Stimulated activated CD4-positive, alpha-beta T cell treated with anti-CD3 and anti-CD28 coated beads, Interleukin-12 subunit alpha, Interleukin-12 subunit beta, amount 100 ng/mL, for 4 hours (primary cell): ENCODE measurements at places on chromosomes 1 and 21.

GRCh38 chr1:20366056-20366462 is 75.4 kb downstream of the VWA5B1 start:
- no peak for DNase-seq

DNA sequence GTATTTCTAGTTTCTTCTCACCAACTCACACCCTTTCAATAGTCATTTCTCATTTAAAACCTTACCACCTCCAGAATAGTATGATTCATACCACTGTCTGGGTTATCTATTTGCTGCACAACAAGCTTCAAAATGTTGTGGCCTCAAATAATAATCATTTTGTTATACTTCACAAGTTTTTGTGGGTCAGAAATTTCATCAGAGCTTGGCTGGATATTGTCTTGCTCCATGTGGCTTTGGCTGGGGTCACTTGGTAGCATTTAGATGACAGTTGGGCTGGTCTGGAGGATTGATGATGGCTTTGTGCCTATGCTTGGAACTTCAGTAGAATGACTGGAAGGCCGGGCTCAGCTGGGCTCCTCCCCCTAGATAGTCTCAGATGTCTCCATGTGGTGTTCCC is 66.0 kb downstream of the TGFB2 start:
- no peak for DNase-seq

DNA sequence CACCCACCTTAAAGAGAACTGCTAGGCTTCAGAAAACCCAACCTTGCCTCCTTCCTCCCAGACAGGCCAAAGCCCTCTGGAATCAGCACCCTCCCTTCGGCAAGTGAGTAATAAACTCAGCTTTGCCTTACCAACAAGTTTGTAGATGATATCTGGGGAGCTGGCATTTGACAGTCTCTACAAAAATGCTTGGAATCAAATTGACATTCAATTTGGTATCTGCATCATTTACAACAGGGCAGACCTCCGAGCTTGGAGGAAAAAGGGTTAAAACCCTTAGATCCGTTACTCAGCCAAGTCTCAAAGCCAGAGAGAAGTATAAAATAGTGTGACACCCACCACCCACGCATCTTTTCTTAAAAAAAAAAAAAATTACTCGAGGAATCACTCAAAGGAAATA is 149.3 kb upstream of the EDN2 start:
- DNase-seq: no peak

DNA sequence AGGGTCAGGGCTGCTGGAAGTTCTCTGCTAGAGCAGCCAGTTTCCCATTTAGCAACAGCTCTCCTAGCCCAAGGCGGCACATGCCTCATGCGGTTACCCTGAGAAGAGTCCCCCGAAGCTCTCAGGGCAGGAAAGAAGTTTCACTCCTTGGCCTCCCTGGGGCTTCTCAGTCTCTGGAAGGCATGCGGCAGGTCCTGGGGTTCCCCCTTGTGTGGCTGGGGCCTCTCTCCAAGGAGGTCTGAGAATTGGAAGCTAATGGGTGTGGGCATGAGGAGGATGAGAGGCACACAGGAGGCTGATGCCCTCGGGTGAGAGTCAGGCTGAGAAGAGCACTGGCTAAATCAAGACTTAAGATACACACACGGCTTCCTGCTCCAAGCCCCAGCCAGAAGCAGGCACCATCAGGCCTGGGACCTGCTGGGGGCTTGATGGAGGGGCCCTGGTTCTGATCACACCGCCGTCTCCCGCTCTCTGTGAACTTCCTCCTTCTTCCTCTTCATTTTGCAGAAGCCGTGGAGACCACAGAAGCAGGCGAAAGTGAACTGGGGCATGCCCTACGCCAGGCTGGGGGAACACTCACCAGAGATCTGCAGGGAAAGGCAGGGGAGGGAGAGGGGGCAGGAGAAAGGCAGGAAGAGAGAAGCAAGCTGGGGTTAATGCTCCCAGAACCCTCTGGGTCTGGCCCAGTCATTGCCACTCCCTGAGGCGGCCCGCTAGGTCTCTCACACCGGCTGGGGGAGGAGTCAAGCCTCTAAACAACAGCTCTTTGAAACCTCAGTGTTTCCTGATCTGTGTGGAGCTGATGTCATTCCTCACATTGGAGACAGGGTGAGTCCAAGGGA is 15.1 kb downstream of the BLACAT1 start:
- DNase-seq: peak; percentile 55

DNA sequence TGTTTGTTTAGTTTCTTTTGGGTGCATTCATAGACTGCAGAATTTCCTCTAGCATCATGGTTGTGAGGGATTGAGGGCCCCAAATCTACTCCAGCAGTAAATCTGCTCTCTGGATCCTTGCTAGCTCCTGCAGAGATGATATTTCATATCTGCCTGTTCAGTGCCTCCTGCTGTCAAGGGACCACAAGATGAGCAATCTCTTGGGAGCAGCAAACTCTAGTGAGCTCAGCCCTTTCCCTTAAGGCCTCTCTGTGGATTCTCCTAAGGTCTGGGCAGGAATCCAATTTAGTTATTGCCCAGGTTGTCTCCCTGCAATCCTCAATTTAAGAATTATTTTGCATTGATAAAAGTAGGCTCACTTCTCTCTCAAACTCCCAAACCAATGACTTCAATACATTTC is 76.9 kb downstream of the RGS18 start:
- no peak for DNase-seq

GRCh38 chr1:206445116-206445515 is 25.2 kb upstream of the IKBKE start:
- DNase-seq: no peak

- DNase-seq: no peak
Observed at GRCh38 chr1:113242481-113242880, 147.8 kb upstream of the MAGI3 start.

DNA sequence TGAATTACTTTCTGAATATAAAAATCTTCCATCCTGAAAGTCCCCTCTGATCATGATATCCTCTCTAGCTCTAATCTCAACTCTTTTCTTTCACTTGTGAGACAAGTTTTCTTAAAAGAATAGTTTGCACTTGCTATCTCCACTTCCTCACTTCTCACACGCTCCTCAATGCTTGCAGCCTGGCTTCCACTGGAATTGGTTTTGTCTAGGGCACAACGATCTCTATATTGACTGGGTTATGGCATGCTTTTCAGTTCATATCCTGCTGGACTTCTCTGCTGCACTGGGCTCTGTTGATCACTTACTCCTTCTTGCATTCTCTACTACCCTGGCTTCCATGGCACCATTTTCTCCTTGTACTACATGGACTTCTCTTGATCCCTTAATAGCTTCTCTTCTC is 474 bp downstream of the FCRLA start:
- DNase-seq: no peak

DNA sequence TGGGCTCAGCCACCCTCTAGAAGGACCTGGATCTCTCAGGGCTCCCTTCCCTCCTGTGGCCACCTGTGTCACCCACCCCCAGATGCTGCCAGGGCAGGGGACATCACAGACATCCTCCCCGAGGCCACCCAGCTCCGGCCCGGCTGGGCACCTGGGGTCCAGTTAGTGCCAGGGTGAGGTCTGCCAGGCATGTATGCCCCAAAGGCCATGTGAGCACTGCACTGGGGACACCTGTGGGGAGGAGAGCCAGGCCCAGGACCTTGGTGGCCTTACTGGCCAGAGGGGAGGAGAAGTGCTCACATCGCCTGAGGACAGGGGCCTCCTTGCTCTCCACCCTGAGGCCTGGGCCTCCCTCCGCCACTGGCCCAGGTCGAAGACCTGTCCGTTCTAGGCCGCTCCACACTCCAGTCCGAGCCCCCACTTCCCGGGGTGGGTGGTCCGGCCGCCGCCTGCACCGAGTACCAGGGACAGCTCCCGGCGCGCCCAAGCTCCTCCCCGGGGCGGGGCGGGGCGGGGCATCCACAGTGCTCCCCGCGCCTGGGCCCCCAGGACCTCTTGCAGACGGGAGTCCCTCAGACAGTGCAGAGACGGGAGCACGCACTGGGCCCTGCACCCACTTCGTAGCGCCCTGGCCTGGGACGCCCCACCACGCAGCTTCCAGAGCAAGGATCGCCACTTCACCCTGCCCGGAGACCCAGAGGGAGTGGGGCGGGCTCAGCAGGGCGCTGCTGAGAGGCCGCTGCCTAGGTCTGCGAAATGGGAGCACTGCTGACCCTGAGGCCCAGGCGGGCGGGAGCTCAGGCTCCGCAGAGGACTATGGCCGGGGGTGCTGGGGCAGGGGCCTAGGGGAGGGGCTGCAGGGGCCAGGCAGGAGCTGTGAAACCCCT is 34.3 kb upstream of the CCDC27 start:
- peak; percentile 12 for DNase-seq

DNA sequence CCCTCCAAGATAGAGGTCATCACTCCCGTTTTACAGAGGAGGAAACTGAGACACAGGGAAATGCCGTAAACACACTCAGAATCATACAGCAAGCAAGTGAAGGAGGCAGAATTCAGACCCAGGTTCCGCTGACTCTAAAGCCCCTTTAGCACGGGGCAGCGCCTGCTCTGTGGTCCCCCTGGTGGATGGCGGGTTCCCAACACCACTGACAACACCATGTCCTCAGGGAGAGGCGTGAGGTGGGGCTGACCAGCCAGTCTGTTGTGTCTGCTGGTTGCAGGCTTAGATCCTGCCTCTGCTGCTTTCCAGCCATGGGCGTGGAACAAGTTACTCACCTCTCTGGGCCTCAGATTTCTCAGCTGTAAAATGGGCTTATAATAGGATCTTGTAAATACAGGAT is 617.3 kb downstream of the MATN1 start:
- no peak for DNase-seq

DNA sequence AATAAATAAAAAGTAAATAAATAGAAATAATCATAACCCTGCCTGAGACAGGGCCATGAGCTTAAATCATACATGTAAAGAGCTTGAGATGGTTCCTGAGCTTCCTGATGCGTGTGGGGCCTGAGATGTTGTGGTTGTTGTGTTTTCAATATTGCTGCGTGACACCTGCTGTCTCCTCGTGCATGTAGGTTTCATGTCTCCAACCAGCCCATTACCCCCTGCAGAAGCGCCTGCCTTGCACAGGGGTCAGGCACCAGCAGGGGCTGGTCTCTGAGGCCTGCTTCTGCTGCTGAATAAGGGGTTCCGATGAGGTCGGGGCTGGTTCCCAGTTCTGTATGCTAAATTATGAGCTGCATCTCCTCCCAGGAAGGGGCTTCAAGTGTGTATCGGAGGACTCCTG is 15.9 kb downstream of the UMODL1 start:
- DNase-seq: no peak

- DNase-seq: no peak
Observed at GRCh38 chr1:159144571-159144970, 26.8 kb upstream of the CADM3 start.

- no peak for DNase-seq
Observed at GRCh38 chr1:85830837-85831236, 122.6 kb upstream of the ZNHIT6 start.

DNA sequence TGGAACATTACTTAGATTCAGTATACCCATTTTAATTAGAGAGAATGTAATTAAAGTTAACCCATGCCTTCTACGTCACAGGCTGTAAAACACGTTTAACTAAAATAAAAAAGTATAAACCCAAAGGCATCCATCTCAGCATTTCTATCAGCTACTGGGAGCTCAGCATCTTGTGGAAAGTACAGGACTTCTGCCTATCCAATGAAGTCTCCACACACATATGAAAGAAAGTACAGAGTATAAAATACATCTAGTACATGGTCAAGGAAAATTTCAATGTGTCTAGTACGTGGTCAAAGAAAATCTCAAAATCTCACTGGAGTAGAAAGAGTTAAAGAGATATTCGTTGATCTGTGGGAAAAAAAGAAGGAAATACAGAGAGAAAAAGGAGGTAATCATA is 141.4 kb upstream of the ZNHIT6 start:
- DNase-seq: no peak

GRCh38 chr21:36835383-36835795 is 131.1 kb downstream of the HLCS start:
- DNase-seq: no peak

GRCh38 chr1:162215902-162216301 is 146.4 kb downstream of the NOS1AP start:
- DNase-seq: no peak

DNA sequence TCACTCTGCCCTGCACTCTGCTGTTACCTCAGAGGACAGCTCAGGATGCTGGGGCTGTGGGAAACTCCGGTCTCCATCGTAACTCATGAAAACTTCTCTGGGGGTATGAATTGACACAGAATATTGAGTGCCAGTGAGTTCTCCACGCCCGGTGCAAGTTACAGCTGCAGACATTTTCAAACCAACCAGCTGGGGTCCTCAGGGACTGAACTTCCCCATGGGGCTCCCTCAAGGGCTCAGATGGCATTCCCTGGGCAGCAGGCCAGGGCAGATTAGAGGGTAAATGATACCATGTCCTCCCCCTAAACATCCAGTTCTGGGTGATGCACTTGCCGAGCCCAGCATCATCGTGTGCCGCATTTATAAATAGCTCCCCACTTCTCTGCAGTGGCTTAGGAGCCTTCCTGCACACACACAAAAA is 27.8 kb upstream of the CCSAP start:
- DNase-seq: no peak

GRCh38 chr1:237972186-237972585 is 81.5 kb upstream of the ZP4 start:
- no peak for DNase-seq

DNA sequence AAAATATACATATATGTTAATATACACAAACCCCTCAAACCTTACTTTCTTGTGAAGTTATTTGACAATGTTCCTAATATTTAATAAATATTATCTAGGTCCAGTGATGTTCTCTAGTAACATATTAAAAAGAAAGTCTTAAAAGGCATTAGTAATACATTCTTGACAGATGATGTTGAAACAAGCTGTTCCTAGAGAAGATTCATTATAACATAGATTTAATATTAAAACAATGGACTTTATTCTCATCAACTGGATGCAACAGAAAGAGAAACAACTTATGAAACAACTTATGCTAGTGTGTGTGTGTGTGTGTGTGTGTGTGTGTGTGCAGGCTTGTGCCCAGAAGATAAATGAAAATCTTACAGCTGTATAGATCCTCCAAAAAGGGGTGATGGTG is 68.5 kb upstream of the PLXNA2 start:
- no peak for DNase-seq

DNA sequence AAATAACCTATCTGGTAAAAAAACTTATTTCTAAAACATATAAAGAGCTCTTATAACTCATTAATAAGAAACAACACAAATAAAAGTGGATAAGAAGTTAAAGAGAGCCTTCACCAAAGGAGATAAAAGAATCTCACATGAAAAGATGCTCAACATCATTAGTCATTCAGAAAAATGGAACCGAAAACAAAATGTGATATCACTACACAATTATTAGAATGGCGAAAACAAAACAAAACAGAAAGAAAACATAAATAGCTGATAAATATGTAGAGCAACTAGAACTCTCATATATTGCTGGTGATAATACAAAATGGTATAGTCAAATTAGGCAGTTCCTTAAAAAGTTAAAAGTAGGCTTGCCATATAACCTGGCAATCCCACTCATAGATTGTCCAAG is 1109.3 kb downstream of the PLA2G4A start:
- DNase-seq: no peak

GRCh38 chr21:42754270-42754933 is 101.0 kb downstream of the PDE9A start:
- DNase-seq: no peak
